ENCODE measurements at places on chromosomes 13 and 19. TPM values are rescaled to one million over a fixed set of nuclear protein-coding genes. Genes with fewer than 3 reads are reported as not detected.

LILRB2 gene
- not detected for total RNA-seq

SLC10A2 gene
- total RNA-seq: not detected

GARIN5B gene
- not detected for total RNA-seq

CEACAM20 gene
- not detected for total RNA-seq

PBX4 gene
- 7.7 TPM for total RNA-seq

TMC4 gene
- 9.6 TPM for total RNA-seq

OR10H1 gene
- not detected for total RNA-seq

RNF17 gene
- total RNA-seq: not detected

PSPN gene
- 1.4 TPM for total RNA-seq

HAUS5 gene
- total RNA-seq: 32.4 TPM

CLEC17A gene
- total RNA-seq: not detected

SHISA2 gene
- total RNA-seq: not detected

LPAR6 gene
- not detected for total RNA-seq

SIGLEC11 gene
- not detected for total RNA-seq

CEACAM4 gene
- total RNA-seq: not detected

ELSPBP1 gene
- total RNA-seq: not detected

C19orf85 gene
- not detected for total RNA-seq

CNN1 gene
- 34.3 TPM for total RNA-seq

CEACAM5 gene
- total RNA-seq: not detected

KLK2 gene
- total RNA-seq: not detected

PRSS57 gene
- total RNA-seq: not detected

KCNN4 gene
- total RNA-seq: 4.2 TPM

IGFL1 gene
- not detected for total RNA-seq

CDC42EP5 gene
- 87.3 TPM for total RNA-seq

TNFSF13B gene
- not detected for total RNA-seq

KLK15 gene
- not detected for total RNA-seq

ENOX1 gene
- not detected for total RNA-seq

CAPN12 gene
- total RNA-seq: 5.8 TPM

TEX30 gene
- 38.2 TPM for total RNA-seq

PCDH20 gene
- 0.06 TPM for total RNA-seq

ZNF90 gene
- not detected for total RNA-seq

NTF4 gene
- 18.3 TPM for total RNA-seq

FCER2 gene
- not detected for total RNA-seq

FFAR1 gene
- not detected for total RNA-seq

FEM1A gene
- total RNA-seq: 26.6 TPM

DLEU7 gene
- not detected for total RNA-seq

ACER1 gene
- total RNA-seq: not detected

KLK6 gene
- not detected for total RNA-seq

SLC25A41 gene
- total RNA-seq: not detected

NRTN gene
- total RNA-seq: 8.3 TPM

CGB5 gene
- not detected for total RNA-seq

NAT14 gene
- total RNA-seq: 157 TPM

NOTCH3 gene
- total RNA-seq: 16.4 TPM

PODNL1 gene
- total RNA-seq: not detected

OR4F17 gene
- total RNA-seq: not detected

CERS1 gene
- 13.1 TPM for total RNA-seq

FARP1 gene
- total RNA-seq: 50.3 TPM

PABPC3 gene
- 0.24 TPM for total RNA-seq

All from G401 (cell line).